ENCODE measurements at places on chromosomes 1 and 21. TPM values are rescaled to one million over a fixed set of nuclear protein-coding genes. Genes with fewer than 3 reads are reported as not detected.

GRCh38 chr1:117682372-117682771 is 76.5 kb downstream of the TENT5C start:
- no peak for DNase-seq

- DNase-seq: no peak
These were observed 560.1 kb downstream of the OMA1 start for GRCh38 chr1:57986432-57986831.

DNA sequence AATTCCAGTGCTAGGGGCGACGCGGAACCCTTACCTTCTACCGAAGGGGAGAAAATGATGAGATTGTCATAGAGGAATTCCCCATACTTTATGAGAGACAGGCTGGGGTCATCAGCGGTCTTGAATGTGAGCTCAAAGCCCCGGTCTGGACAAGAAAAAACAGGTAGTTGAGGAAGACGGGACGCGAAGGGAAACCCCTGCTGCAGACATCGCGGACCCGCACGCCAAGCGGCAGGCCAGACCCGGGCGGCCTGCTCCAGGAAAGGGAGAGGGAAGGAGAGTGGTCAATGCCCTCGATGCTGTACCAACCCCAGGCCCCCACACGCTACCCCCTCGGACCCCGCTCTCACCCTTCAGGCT is 342 bp downstream of the DDOST start:
- DNase-seq: no peak

GRCh38 chr1:34970220-34970735 is 14.9 kb downstream of the TMEM35B start:
- DNase-seq: no peak

DNA sequence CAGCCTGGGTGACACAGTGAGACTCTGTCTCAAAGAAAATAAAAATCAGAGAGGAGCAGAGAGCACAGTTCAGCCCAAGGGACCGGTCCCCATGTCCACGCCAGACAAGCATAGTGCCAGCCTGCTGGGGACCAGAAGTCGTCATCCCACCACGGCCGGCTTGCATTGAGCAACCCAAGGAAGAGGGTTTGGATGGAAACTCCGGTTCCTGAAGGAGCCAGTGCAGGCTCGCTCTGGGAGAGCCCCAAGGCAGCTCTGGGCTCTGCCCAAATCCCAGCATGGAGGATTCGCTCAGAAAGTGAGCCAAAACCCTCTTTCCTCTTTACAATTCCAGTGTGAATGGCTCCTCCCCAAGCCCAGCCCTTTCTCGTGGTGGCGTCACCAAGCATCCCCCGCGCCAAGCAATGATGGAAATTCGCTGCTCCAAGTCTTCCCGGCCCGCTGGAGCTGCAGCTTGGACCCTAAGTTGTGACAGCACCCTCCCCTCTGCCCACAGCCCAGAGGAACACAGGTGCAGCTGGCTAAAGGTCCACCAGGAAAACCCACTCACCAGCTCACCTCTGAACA is 64.1 kb upstream of the SLC25A33 start:
- no peak for DNase-seq

DNA sequence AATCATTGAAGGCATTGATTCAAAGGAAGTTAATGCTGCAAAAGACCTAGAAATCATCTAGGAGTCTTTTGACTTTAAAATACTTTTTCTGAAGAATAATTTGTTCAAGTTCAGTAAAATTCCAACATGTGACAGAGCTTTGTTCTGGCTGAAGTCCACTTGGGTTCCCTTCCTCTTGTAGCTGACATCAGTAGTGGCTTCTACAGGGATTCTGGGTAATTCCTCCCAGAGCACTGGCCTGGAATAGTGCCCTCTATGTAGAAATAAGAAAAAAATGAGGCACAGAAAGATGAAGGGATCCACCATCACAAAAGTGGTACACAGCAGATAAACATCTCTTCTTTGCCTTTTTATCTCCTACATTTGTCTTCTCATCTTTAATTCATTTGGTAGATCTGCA is 548.1 kb downstream of the LTN1 start:
- DNase-seq: no peak

- DNase-seq: no peak
These were observed 51.1 kb downstream of the ATP2B4 start for GRCh38 chr1:203677771-203678170.

- no peak for DNase-seq
These were observed 15.7 kb downstream of the VCAM1 start for GRCh38 chr1:100735244-100735643.

- DNase-seq: no peak
These were observed 22.5 kb downstream of the INTS3 start for GRCh38 chr1:153750026-153750995.

DNA sequence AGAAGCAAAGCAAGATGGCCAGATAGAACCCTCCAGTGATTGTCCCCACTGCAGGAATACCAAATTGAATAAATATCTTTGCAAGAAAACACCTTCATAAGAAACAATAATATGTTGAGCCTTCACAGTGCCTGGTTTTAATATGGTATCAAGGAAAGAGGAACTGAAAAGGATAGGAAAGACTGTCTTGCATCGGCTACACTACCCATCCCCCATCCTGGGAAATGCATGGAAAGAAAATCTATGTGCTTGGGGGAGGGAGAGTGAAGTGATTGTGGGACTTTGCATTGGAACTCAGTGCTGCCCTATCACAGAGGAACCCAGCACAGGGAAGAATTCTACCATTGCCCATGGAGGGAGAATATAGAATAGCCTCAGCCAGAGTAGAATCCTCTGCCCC is 28.6 kb upstream of the AK5 start:
- DNase-seq: no peak

- DNase-seq: no peak
These were observed 351.1 kb downstream of the CAMTA1 start for GRCh38 chr1:7136166-7136953.

DNA sequence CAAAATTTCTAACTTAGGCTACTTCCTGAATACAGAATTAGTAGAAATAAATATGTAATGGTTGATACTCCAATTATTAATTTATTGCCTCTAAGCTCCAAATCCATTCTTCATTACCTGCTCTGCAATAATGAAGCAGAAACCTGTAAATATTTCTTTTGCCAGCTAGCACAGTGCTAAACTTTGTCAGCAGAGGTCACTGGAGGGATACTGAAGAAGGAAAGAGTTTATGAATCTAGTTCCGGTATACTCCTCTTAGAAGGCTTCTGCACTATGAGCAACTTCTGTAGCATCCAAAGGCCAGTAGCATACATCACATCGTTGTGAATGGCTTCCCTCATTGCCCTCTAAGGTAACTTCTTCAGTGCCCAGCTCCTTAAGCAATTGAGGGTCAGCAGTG is 81.0 kb upstream of the LHX8 start:
- peak; percentile 2 for DNase-seq

Gene TMEM269
- 0.34 TPM for total RNA-seq

Gene GJC2
- total RNA-seq: 0.76 TPM

Gene PROK1
- total RNA-seq: 0.22 TPM

Measured in HCT116 (cell line).